ENCODE measurements at places on chromosomes 4 and X. TPM values are rescaled to one million over a fixed set of nuclear protein-coding genes. Genes with fewer than 3 reads are reported as not detected.

Gene GABRQ
- 0.17 TPM for total RNA-seq

Gene CT45A3
- total RNA-seq: 0.16 TPM

Gene SHOX
- not detected for total RNA-seq

Gene KIAA1210
- total RNA-seq: not detected

Gene DAPP1
- not detected for total RNA-seq

Gene RHOH
- total RNA-seq: 0.16 TPM

Gene IQSEC2
- total RNA-seq: 44.7 TPM

Gene SUPT20HL1
- total RNA-seq: not detected

Gene MBNL3
- total RNA-seq: not detected

Gene OPHN1
- total RNA-seq: 1.2 TPM

Gene SPANXN3
- total RNA-seq: not detected

Gene PLS3
- total RNA-seq: 200 TPM

Gene H2BW2
- total RNA-seq: not detected

Gene CT83
- not detected for total RNA-seq

Gene NKX6-1
- 0.58 TPM for total RNA-seq

Gene RTL3
- total RNA-seq: not detected

Gene ARHGEF6
- total RNA-seq: 0.13 TPM

Gene NFKB1
- total RNA-seq: 22.6 TPM

Gene UBE2K
- total RNA-seq: 75.0 TPM

Gene SLC38A5
- 0.34 TPM for total RNA-seq

Gene RIBC1
- 0.92 TPM for total RNA-seq

Gene CLDN34
- not detected for total RNA-seq

Gene HOPX
- total RNA-seq: not detected

Gene GLRA3
- not detected for total RNA-seq

Gene UGT2B17
- total RNA-seq: not detected

Gene CRMP1
- 3.2 TPM for total RNA-seq

Gene CT45A1
- not detected for total RNA-seq

Gene SH2D1A
- total RNA-seq: not detected

Gene ALAS2
- not detected for total RNA-seq

Gene TLR10
- total RNA-seq: 0.03 TPM

Gene CXCL3
- 4.8 TPM for total RNA-seq

Gene DIPK2B
- total RNA-seq: not detected

Gene PDLIM3
- not detected for total RNA-seq

Gene BEX4
- total RNA-seq: 2.3 TPM

Gene CXorf65
- total RNA-seq: not detected

Gene VCX3B
- not detected for total RNA-seq

Gene KDR
- total RNA-seq: 0.03 TPM

Gene LDOC1
- 83.3 TPM for total RNA-seq

Gene SMIM31
- 0.09 TPM for total RNA-seq

Gene GAGE12F
- total RNA-seq: not detected

Gene XPNPEP2
- not detected for total RNA-seq

Gene ZGRF1
- total RNA-seq: 3.1 TPM

Gene CACNA1F
- not detected for total RNA-seq

Gene NWD2
- total RNA-seq: not detected

Gene CT45A8
- not detected for total RNA-seq

Gene VCX2
- not detected for total RNA-seq

Gene PF4V1
- not detected for total RNA-seq

Gene F11
- total RNA-seq: not detected

Gene HDX
- 2.2 TPM for total RNA-seq

Gene RBM46
- total RNA-seq: not detected

Data from A549 treated with CORT108297 at 1 μM for 4 hours (cell line).